Activated CD8-positive, alpha-beta memory T cell treated with anti-CD3 and anti-CD28 coated beads for 1 hour (primary cell): ENCODE measurements at places on chromosomes 12 and 14.

- DNase-seq = peak; percentile 80
These were observed 268.6 kb downstream of the BTG1 start for GRCh38 chr12:91877022-91877421.

DNA sequence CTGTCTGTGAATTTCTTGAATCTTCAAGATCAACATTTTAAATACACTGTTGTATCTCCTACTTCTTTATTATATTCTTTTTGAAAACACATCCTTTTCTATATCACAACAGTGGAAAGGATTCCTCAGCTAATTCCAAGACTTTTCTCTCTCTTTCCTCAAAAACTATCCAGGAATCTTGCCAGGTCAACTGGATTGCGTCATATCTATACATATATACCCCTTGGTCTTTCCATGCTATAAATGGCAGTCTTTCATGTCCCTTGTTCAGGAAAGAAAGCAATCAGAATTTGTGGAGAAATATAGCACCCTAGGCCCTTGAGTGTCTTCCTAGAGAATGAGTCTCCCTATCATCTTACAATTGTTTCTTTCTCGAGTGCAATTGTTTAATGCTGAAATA is 149.0 kb downstream of the KCNA5 start:
- DNase-seq = no peak

GRCh38 chr14:68286667-68287066 is 467.1 kb downstream of the RAD51B start:
- no peak for DNase-seq

DNA sequence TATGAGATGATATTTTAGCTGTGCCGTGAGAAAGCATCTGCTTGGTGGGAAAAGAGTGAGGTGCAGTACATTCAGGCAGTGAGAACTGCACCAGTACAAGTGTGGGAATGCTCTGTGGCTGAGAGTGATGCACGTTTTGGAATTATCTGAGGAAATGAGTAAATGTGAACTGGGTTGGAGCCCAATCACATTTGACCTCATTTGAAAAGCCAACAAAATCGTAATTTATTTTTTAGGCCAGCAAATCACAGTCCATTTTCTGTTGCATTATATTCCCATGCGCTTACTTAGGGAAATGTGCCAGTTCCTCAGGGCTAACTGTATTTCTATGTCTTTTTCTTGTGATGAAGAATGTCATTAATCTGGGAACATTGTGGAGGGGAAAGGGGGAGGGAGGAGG is 77.3 kb downstream of the SNAPC1 start:
- DNase-seq = no peak

GRCh38 chr12:132711080-132711843 is 620 bp downstream of the PGAM5 start:
- DNase-seq = no peak

- no peak for DNase-seq
These were observed 113.1 kb upstream of the MYL2 start for GRCh38 chr12:111033281-111034082.

DNA sequence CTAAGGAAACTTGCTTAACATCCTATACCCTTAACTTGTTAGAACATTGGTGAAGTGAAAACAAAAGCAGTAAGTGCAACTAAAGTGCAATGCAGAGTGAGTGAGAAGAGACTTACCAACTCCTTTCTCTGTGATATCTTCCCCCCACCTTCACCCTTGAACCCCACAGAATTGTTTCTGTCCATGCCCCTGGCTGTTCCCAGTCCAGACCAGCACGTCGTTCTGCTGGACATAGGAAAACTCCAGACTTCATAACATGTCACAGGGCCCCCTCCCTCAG is 91.9 kb downstream of the DAD1 start:
- no peak for DNase-seq

DNA sequence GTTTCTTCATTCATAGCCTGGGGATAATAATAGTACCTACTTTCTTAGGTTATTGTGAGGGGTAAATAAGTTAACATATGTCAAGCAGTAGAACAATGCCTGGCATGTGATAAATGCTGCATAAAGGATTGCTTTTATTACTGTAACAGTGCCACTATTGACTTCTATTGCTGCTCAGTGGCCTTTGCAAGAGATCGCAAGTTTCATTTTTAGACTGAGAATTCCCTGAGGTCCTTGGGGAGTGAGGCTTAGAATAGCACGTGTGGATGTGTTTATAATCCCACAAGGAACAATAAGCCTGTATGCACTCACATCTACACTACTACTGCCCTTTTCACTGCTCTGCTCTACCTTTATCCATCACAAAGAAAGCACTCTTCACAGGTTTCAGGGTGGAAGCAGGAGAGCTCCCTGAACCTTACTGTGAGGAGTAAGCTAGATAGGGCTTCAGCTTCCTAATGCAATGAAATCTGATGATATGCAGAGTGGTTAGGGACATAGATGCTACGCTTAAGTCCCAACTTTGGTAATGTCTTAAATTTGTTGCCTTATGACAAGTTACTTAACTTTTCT is 302.6 kb downstream of the SNAPC1 start:
- DNase-seq = no peak

DNA sequence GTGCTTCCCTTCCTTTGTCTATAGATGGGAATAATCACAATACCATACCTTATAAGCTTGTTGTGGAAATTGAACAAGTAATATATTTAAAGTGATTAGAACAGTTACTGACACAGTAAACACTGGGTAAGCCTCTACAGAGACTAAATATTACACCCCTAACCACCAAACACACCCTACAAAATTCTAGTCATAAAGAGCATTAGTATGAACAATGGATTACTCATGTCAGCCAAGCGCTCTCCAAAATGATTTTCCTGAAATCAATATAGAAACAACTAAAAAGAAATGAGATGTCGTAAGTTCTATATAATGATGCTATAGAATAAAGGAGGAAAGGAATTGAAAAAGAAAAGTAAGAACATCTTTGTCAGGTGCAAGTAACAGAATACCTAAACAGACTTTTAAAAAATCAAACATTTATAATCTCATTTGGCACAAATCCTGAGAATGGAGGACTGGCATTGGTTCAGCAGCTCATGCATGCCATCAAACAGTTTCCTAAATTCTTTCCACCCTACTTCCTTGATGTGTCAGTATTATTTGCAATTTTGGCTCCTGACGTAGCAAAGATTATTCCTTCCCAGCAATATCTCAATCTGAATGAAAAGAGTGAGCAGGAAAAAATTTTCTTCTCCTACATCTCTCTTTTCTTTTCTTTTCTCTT is 118.0 kb downstream of the SINHCAF start:
- DNase-seq = no peak

GRCh38 chr12:125110641-125111360 is 45.6 kb downstream of the AACS start:
- DNase-seq = no peak

GRCh38 chr12:91179315-91179714 is 3.3 kb downstream of the DCN start:
- DNase-seq = no peak

DNA sequence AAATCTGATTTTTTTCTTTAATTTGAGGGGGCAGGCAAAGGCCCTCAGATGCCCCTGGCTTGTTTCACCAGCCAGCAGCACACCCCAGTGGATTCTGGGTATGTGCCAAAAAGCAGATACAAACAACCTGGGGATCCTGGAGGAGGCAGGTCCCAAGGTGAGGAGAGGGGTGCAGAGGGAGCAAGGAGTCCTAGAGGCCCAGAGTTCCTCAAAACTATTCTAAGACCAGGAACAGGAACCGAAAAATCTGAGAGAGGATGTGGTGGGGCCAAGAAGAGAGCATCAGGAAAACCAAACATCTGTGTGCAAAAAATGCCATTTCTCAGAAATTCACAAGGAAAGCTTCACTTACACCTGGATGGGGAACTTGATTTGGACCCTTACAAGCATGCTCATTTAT is 8.2 kb downstream of the KCNA5 start:
- DNase-seq = no peak

GRCh38 chr12:3730111-3730510 is 22.8 kb downstream of the CRACR2A start:
- no peak for DNase-seq

DNA sequence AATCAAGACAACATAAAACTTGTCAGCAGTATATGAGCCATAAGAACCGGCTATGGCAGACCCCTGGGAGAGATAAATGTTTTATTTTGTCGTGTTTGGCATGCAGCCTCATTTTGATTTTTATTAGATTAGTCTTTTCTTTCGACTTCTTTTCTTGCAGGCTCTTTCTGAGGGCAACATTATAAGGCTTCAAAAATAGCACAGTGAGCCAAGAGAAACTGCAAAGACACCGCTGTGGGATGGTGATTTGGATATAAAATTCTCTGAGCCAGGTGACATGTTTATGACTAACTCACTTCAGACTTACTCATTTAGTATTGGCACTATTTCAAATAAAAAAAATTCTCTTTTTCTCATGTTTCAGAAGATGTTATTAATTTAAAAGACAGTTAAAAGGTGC is 96.8 kb upstream of the PKP2 start:
- no peak for DNase-seq

- DNase-seq = no peak
These were observed 1823.6 kb upstream of the FLRT2 start for GRCh38 chr14:83706231-83706954.

- no peak for DNase-seq
These were observed 6.1 kb downstream of the METTL3 start for GRCh38 chr14:21505012-21505553.

DNA sequence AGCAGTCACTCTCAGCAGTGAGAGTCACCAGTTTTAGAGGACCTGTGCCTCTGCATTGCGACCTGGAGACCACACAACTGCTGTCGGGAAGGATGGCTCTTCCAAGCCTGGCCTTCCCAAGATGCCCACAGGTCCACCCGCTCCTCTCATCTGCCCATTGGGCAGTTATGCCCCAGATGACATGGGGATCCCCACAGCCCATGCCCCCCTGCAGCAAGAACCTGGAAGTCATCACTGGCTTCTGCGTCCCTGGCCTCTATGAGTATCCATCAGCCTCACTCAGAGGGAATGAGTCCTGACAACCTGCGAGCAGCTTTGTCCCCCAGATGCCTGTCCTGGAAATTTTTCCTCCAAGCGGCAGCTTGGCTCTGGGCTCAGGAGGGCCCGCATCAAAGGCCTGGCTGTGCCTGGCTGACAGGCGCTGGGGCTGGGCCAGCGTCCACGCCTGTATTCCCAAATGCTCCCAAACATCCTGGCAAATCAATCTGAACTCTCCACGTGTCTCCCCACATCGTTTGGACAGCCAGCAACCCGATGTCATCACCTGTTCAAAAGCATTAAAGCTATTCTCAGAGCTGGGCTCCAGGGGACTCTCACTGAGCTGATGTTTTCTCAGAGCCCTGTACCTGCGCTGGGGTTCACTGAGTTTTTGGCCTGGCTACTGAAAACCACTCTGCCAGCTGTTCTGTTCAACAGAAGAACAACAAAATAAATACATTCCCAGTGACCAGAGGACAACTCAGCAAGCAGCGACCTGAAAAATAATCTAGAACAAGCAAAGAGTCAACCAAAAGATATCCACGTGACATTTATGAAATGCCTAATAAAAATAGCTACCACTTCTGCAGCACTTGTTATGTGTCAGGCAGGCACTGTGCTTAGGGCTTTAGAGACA is 57.8 kb downstream of the CLMN start:
- no peak for DNase-seq

DNA sequence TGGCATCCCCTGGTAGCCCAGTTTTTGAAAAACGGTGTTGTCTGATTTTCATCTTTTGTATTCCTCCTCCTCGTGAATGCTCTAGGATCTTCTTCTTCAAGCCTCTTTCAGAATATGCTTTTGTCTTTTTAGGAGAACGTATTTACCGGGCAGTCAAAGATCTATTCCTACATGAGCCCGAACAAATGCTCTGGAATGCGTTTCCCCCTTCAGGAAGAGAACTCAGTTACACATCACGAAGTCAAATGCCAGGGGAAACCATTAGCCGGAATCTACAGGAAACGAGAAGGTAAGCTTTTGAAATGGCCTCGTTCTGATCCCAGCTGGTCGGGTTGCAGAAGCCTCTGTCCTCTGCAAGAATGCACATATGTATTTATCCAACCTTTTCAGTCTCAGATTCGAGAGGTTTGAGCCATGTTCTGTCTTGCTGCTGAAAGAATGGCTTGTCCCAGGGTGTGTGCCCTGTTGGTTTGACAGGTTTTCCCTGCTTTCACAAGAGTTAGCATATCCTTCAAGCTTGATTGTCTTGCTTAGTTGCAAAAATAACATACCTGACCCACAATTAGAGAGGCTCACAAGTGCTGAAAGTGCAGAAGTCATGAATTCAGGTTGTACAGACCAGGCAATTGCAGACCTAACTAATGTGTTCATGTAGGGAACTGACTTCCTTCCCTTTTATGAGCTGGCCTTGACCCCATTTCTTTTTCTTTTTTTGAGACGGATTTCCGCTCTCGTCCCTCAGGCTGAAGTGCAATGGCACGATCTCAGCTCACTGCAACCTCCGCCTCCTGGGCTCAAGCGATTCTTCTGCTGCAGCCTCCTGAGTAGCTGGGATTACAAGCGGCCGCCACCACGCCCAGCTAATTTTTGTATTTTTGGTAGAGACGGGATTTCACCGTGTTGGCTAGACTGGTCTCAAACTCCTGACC is 6.8 kb downstream of the KMT5A start:
- DNase-seq = no peak

DNA sequence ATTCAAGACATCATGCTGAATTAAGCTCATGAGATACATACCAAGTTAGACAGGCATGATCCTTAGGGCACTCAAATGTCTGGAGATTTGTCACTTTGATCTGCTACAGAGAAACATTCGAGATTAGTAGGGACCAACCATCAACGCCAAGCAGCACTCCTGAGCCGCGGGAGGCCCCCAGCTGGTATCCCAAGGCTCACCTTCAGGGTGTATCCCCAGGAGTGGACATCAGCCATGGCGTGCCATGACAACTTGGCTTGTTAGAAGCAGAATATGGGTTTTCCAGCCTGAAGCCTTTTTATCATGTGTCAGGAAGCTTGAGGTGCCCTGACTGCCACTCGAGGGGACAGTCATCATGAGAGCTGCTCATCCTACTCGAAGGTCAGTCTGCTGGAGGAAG is 39.1 kb upstream of the GPHB5 start:
- DNase-seq = no peak

- no peak for DNase-seq
These were observed 25.4 kb downstream of the PRKCH start for GRCh38 chr14:61346793-61347192.

DNA sequence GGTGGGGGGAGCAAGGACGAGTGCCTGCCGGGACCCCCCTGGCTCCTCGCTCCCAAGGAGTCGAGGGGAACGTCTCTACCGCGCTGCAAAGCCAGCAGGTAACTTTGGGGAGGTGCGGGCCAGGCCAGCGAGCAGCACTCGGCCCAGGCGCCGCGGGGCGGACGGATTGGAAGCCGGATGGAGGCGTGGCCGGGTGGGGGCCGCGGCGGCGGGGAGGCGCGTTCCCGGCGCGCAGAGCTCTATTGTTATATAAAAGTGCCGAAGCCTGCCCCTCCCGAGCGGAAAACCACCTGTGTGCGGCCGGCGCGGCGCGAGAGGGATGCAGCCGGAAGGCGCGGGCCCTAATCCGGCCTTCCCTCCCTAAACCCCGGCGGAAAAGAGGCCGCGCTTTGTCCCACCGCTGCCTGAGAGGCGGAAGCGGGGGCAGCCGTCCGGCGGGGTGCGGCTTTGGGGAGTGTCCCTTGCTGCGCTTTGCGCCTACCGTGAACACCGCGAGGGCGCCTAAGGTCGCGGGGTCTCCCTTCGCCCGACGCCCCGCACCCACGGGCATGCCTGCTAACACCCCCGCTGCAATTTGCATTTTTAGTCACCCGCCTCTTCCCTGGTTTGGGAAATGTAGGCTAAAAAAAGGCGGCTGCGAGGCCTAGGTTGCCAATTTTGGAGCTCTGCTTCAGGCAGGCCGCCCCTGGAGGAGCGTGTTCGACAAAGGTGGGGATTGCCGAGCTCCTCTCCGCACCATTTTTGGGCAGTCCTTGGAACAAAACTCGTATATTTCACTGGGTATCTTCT is 1.7 kb upstream of the DUSP6 start:
- DNase-seq = no peak
